H1 (cell line): ENCODE measurements at places on chromosomes 4 and X. TPM values are rescaled to one million over a fixed set of nuclear protein-coding genes. Genes with fewer than 3 reads are reported as not detected.

The TSPAN6 gene
- 56.8 and 58.1 TPM in 2 replicates for total RNA-seq

The EREG gene
- not detected in 2 replicates for total RNA-seq

The CLGN gene
- total RNA-seq, result 3.1 and 3.2 TPM in 2 replicates

DNA sequence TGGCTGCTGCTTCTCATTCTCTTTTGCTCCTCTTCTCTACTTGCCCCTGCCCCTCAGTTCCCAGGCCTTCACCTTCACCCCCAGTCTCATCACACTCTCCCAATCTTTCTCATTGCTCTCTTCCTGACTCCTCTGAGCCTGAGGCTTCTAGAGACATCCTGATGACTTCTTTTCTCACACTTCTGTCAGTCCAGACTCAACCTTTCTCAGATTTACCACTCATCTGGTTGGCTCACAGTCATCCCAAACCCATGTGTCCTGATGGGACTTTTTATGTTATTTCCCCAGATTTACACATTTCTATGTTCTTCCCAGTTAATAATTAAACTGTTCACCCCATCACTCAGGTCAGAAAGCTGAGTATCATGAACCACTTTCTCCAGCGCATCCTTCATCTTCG lies 68.0 kb downstream of the TMA16 start:
- peaks cover 5% of the 10 kb centered on the region for H3K4me1 ChIP-seq
- no peak overlapping the region for H3K4me3 ChIP-seq
- no peak for DNase-seq
- no peaks in the 10 kb centered on the region for H3K36me3 ChIP-seq

- DNase-seq, result no peak
- H3K36me3 ChIP-seq, result no peaks in the 10 kb centered on the region
- H3K4me3 ChIP-seq, result no peak overlapping the region
- no peak overlapping the region for H3K27ac ChIP-seq
- no peaks in the 10 kb centered on the region for H3K27me3 ChIP-seq
- no peaks in the 10 kb centered on the region for H3K4me1 ChIP-seq
Measured at GRCh38 chr4:152206646-152207377, 329.1 kb downstream of the FBXW7 start.

GRCh38 chr4:87033902-87034301 lies 99.1 kb downstream of the AFF1 start:
- H3K4me3 ChIP-seq, result no peak overlapping the region
- H3K4me1 ChIP-seq, result peaks cover 34% of the 10 kb centered on the region
- H3K27ac ChIP-seq, result no peak overlapping the region
- H3K27me3 ChIP-seq, result no peaks in the 10 kb centered on the region

DNA sequence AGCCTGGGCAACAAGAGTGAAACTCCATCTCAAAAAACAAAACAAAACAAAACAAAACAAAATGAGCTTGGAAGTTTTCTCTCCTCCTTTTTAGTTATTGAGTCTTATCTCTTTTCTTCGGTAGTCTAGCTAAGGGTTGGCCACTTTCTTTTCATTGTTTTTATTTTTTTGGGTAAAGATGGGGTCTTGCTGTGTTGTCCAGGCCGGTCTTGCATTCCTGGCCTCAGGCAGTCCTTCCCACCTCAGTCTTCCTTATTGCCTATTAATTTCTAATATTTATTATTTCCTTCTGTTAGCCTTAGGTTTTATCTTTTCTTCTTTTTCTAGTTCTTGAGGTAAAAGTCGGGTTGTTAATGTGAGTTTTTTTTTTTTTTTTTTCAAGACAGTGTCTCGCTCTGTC lies 16.4 kb downstream of the METAP1 start:
- H3K4me1 ChIP-seq, result peaks cover 2% of the 10 kb centered on the region
- no peak overlapping the region for H3K4me3 ChIP-seq
- H3K27me3 ChIP-seq, result no peaks in the 10 kb centered on the region

- H3K27me3 ChIP-seq, result no peaks in the 10 kb centered on the region
- no peaks in the 10 kb centered on the region for H3K4me1 ChIP-seq
- peak; percentile 45 for DNase-seq
- no peak overlapping the region for H3K27ac ChIP-seq
- no peaks in the 10 kb centered on the region for H3K36me3 ChIP-seq
- H3K4me3 ChIP-seq, result no peak overlapping the region
Measured at GRCh38 chr4:3269105-3269927, 20.4 kb downstream of the MSANTD1 start.

GRCh38 chrX:97820170-97820569 lies 936.5 kb downstream of the RPA4 start:
- no peaks in the 10 kb centered on the region for H3K36me3 ChIP-seq
- no peaks in the 10 kb centered on the region for H3K4me1 ChIP-seq
- no peak for DNase-seq

- peaks cover 1% of the 10 kb centered on the region for H3K27me3 ChIP-seq
- H3K4me1 ChIP-seq, result no peaks in the 10 kb centered on the region
- H3K36me3 ChIP-seq, result no peaks in the 10 kb centered on the region
- H3K27ac ChIP-seq, result no peak overlapping the region
Measured at GRCh38 chr4:178599521-178599920, 1157.3 kb upstream of the AGA start.

GRCh38 chrX:130594453-130594916 lies 192.7 kb downstream of the RBMX2 start:
- H3K4me3 ChIP-seq, result no peak overlapping the region
- DNase-seq, result no peak
- no peaks in the 10 kb centered on the region for H3K36me3 ChIP-seq
- H3K27me3 ChIP-seq, result no peaks in the 10 kb centered on the region

DNA sequence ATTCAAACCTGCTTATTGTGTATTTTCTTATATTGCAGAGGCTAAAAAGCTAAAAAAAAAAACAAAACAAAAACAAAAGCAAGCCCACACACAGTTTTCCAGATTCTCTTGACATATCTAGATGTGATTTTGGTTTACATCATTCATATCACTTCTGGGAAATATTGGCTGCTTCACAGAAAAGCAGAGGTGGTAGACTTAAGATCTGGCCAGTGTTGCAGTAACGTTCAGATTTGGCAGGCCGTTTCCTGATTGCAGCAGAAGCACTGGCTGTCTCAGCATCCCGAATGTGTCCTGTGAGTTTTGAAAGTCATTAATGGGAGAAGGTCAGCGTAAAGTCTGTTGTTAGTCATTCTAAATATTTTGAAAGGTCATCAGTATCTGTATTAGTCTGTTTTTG lies 2062.0 kb downstream of the ARAP2 start:
- no peaks in the 10 kb centered on the region; the same call in 1 of the 2 replicates for H3K4me1 ChIP-seq
- H3K27me3 ChIP-seq, result no peaks in the 10 kb centered on the region
- no peaks in the 10 kb centered on the region for H3K36me3 ChIP-seq
- DNase-seq, result no peak
- no peak overlapping the region for H3K4me3 ChIP-seq
- no peak overlapping the region for H3K27ac ChIP-seq

- H3K4me3 ChIP-seq, result no peak overlapping the region
- no peaks in the 10 kb centered on the region for H3K36me3 ChIP-seq
- no peak for DNase-seq
- H3K4me1 ChIP-seq, result no peaks in the 10 kb centered on the region
- H3K27ac ChIP-seq, result no peak overlapping the region
Measured at GRCh38 chr4:130056286-130056685, 960.3 kb downstream of the C4orf33 start.

- no peak for DNase-seq
- H3K27me3 ChIP-seq, result no peaks in the 10 kb centered on the region
- H3K36me3 ChIP-seq, result peaks cover 3% of the 10 kb centered on the region; the same call in 1 of the 2 replicates
Measured at GRCh38 chrX:120228187-120228908, 22.3 kb upstream of the ZBTB33 start.

DNA sequence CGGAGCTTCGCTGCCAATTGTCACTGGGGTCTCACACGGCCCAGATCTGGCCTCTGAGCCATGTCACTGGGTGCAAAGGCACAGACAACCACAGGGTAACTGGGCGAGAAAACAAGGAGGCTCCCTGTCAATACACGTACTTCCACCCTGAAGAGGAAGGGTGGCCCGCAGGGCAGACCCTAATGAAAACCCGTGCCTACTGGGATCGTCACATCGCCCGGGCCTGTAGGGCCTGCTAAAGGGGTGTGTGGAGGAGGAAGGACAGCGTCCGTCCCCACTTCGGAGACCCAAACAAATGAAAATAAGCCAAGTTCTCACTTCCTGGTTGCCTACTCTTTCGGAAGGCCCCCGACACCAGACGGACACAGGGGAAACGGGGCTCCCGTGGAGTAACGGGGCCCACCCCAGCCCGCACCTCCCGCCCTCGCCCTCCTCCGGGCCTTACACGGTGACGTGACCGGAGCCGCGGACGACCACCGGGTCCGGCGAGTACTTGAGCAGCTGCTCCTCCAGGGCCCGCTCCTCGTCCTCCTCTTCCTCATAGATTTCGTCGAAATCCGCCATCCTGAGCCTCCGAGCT lies 578 bp downstream of the CHIC2 start:
- H3K4me1 ChIP-seq, result peaks cover 12% of the 10 kb centered on the region
- H3K27ac ChIP-seq, result peak overlapping the region; percentile 57
- H3K4me3 ChIP-seq, result peak overlapping the region; percentile 91
- no peaks in the 10 kb centered on the region for H3K36me3 ChIP-seq
- no peaks in the 10 kb centered on the region for H3K27me3 ChIP-seq

DNA sequence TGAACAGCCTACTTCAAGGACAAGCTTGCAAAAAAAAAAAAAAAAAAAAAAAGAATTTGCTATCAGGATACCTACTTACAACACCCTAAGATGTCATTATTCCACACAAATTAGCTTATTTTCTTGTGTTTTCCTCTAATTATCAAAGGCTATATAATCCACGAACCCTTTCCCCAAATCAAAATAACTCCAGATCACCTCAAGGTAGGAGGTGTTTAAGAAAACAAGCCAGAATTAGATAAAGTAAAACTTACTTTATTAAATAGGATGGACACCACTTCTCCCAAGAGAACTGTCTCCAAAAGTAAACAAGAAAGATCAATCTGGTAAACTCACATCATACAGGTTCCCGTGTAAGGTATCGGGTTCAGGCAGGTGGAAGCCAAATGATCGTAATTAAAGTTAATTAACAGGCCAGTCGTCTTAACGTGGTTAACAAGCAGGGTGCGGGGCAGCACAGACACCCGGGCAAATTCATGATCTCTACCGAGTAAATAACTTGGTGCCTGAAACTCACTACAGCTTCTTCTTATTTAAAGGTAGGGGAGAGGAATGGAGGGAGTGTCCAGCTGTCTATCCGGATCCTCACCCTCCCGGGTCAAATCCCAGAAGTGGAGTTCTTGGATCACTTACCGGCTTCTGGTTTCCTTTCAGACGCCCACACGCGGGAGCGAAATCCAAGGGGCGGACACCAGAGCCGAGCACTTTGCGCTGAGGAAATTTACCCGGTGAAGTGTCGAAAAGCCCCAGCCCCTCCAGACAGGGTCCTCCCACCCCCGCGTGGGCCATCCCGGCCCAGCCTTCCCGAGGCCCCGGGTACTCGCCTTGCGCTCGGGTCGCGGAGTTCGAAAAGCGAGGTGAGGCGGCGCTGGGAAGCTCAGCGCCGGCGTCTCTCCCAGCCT lies 708 bp downstream of the ARAP2 start:
- H3K27me3 ChIP-seq, result no peaks in the 10 kb centered on the region
- no peaks in the 10 kb centered on the region for H3K36me3 ChIP-seq
- DNase-seq, result no peak
- H3K27ac ChIP-seq, result no peak overlapping the region
- peak overlapping the region; percentile 64 for H3K4me3 ChIP-seq
- no peaks in the 10 kb centered on the region for H3K4me1 ChIP-seq

GRCh38 chr4:93532234-93532633 lies 296.3 kb upstream of the ATOH1 start:
- H3K27ac ChIP-seq, result no peak overlapping the region
- H3K4me3 ChIP-seq, result no peak overlapping the region
- DNase-seq, result no peak

DNA sequence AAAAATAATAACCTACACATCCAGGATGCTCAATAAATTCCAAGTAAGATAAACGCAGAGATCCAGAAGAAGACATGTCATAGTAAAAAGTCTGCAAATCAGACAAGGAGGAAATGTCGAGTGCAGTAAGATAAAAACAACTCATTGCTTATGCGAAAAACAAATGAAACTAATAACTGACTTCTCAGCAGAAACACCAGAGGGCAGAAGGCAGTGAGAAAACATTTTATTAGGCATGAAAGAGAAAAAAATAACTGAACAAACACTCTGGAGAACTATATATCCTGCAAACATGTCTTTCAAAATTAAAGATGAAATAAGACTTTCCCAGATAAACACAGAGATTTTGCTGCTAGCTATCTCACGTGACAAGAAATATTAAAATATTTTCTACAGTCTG lies 201.3 kb upstream of the CTSO start:
- H3K27ac ChIP-seq, result no peak overlapping the region
- DNase-seq, result no peak
- H3K4me1 ChIP-seq, result no peaks in the 10 kb centered on the region

DNA sequence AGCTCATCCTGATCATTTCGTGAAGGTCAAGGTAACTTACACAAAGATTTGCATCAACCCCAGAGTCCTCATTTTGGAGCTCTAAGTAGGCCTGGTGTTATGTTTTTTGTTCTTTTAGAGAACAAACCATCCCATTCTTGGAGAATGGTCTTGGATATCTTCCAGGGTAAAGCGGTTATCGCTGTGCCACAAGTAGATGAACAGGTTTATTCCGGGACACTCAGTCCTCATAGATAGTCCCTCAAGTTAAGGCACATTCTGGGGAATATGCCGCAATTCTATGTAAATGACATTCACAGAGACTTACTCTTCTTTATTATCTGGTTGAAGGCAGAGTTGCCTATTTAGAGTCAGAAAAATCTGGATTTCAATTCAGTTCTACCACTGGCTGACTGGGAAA lies 95.0 kb upstream of the FTHL17 start:
- no peaks in the 10 kb centered on the region for H3K4me1 ChIP-seq
- H3K27me3 ChIP-seq, result no peaks in the 10 kb centered on the region
- no peak for DNase-seq
- no peaks in the 10 kb centered on the region for H3K36me3 ChIP-seq
- H3K4me3 ChIP-seq, result no peak overlapping the region

- no peak for DNase-seq
- H3K36me3 ChIP-seq, result no peaks in the 10 kb centered on the region
- no peaks in the 10 kb centered on the region; the same call in 1 of the 2 replicates for H3K4me1 ChIP-seq
Measured at GRCh38 chr4:93334003-93334402, 494.6 kb upstream of the ATOH1 start.
